ENCODE measurements at places on chromosomes 13 and 19.

DNA sequence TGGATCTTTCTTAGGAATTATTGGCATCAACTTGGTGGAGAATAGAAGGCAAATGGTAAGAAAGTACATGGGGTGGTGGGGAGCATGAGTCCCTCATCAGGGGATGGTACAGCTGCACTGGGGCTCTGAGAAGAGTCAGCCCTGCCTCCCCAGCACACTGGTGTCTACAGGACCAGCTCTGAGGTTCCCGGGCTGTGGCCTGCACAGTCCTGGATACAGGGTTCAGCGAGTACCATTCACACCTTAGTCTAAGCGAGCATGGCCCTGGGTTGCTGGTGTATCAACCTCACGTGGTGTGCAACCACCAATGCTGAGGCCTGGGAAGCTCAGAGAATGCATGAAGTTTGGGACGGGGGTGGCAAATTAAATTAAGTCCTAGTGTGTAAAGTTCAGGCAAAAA, 10.1 kb downstream of the TMEM255B start:
- no peak for DNase-seq

DNA sequence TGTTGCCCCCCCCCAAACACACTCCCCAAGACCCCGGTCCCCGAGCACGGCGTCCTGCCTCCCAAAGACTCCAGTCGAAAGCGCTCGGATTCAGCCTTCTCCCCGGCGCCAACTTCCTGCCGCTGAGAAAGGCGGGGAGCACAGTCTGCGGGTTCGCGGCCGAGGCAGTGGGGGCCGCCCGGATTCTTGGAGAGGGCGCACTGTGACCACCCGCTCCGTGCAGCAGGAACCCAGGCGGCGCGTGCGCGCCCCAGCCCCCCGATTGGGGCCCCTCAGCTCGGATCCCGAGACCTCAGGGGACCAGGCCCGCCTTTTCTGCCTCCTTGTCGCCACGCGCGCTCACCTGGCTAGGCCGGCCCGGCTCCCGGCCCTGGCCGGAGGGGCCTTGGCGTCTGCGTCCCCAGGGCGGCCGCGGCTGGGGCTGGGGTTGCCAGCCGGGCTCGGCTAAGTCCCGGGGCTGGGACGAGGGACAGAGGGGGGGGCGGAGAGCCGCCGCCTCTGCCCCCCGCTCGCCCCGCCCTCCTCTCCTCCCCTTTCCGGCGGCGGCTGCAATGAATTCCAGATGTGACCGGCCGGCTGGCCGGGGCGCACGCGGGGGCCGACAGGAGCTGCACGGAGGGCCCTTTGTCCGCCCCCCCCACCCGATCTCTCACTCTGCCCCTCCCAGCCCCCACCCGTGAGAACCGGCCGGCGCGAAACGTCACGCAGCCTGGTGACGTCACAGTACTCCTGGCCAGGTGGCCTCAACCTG, at the start of gene S1PR2:
Gene S1PR2 (minus strand): TSS at position 471 of the 751 bp plus-strand sequence. CDS start 6,426 bp downstream, outside the sequence.
- DNase-seq: peak; percentile 6

DNA sequence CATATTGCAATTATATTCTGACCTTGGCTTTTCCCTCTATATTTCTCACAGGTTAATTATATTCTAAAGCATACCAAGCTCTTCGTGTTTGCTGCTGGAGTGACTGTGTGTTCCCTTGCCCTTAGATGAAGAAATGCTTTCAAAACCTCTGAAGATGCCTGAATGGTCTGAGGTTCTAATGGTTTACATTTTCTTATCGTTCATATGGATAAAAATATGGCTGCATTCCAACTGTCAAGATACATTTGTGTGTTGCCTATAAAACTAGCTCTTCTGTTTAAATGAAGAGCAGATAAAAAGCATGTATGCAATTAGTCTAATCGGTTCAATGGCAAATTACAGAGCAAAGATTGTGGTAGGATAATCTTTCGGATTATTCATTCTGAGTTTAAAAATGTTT, 68.4 kb upstream of the ANKRD10 start:
- no peak for DNase-seq

DNA sequence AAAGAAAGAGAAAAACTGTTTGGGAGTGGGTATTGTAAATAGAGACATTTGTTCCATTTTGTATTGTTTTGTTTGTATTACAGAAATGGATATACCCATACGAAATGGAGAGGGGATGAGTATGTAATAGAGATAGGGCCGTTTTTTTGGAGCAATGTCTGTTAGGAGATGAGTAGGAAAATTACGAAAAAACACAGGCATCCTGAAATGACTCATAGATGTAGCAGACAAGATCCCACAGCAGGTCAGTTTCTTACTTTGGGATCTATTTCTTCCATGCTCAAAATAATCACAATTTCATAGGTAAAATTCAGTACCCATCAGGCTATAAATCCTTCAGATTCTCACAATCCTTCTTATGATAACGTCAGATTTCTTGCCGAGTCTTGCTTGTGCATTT, 779.4 kb upstream of the SLITRK1 start:
- no peak for DNase-seq

- no peak for DNase-seq
Observed at GRCh38 chr19:38281811-38282566, 17.6 kb downstream of the SPINT2 start.

DNA sequence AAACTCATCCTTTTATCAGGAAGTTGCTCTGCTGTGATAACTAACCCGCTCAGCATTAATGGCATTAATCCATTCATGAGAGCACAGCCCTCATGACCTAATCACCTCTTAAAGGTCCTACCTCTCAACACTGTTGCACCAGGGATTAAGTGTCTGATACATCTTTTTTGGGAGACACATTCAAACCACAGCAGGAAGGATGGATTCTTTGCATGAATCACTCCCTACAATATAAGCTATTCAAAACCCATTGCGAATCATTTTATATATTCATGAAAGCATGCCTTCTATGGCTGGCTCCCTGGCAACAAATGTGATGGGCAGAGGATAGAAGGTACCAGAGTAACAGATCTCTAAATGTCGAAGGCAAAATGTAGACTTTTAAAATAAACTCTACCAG, 27.6 kb downstream of the ARL11 start:
- DNase-seq: no peak

- peak; percentile 16 for DNase-seq
Observed at GRCh38 chr19:47381653-47382279, 32.7 kb downstream of the DHX34 start.

DNA sequence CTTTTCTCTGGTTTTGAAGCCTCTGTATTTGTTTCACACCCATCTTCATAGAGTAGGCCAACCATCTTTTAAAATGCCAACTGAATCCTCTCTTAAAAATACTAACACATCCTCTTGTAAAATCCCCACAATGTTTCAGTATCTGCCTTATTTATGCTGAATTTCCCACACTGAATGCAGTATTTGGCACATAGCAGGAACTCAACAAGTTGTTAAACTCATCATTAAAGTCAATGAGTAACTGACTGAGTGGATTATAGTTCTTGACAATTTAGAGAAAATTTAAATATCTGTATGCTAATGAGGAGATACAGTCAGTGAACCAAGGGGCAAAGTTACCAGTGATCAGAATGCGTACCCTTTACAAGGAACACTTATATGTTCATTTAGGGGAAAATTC, 505.5 kb upstream of the PCDH9 start:
- DNase-seq: no peak

DNA sequence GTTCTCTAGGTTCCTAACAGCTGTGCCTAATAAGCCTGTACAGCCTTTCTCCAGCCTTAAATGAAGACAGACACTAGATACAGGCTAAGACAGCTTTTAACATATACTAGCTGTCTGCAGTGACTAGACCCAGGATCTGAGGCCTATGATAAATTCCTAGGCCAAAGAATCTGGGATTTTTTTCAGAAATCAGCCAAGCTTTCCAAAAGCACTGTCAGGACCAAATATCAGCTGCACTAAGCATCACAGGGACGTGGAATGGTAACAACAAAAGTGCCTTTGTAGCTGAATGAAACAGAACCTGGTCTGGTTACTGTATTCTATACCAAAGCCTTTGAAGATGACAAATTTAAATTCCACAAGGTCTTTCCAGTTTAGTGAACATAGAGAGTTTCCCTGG, 77.9 kb upstream of the DOCK9 start:
- no peak for DNase-seq

GRCh38 chr19:57905258-57905657, 11.1 kb downstream of the ZNF417 start:
- no peak for DNase-seq

DNA sequence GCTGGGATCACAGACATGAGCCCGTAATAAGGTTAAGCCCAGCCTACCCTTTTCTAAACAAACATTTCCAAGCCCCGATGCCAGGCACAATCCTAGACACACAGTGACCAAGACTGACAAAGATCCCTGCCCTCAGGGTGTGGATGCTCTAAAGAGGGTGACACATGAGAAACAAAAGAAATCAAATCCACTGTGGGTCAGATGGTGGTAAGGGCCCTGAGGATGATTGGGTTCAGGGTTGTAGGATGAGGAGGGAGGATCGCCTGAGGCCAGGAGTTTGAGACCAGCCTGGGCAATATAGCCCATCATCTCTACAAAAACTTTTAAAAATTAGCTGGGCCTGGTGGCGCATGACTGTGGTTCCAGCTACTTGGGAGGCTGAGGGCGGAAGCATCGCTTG, 44.6 kb downstream of the PTPRS start:
- DNase-seq: no peak

DNA sequence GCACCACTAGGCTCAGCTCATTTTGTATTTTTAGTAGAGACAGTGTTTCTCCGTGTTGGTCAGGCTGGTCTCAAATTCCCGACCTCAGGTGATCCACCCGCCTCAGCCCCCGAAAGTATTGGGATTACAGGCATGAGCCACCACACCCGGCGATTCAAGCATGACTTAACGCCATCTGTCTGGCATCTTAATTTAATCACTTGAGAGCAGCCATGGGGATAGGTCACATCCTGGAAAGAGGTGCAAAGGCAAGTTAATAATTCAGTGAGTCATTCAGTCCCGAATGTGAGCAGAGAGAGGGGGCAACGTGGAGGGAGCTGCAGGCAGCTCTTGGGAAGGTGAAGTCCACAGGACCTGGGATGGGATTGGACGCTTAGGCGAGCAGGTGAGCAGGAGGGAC, 31.7 kb upstream of the USP29 start:
- DNase-seq: no peak

- no peak for DNase-seq
Observed at GRCh38 chr19:49407482-49408015, 15.7 kb downstream of the PTH2 start.

Data from AML-193 (cell line).